ENCODE measurements at places on chromosomes 11 and 22.
A peak's percentile ranks its signal among the peaks of the same experiment; 100 is the strongest.

- no peak for DNase-seq
These were observed 9.0 kb downstream of the TP53AIP1 start for GRCh38 chr11:128933481-128934178.

DNA sequence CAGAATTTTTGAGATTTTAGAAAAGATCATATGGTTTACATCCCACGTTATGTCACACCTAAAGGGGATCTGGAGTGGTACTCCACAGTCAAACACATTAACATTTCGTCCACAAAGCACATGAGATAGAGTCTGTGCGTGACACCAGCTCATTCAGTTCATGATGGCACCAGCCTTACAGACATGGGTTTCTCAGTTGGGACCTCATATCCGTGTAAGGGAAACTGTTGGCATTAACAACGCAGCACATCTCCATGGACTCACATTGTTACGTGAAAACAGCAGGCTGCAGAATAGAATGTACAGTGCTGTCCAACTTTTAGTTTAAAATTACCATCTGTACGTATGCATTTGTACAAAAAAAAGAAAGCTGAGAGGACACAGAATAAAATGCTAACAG, 14.0 kb downstream of the RIC8A start:
- DNase-seq = no peak

GRCh38 chr11:120388261-120388660, 52.0 kb downstream of the ARHGEF12 start:
- no peak for DNase-seq

DNA sequence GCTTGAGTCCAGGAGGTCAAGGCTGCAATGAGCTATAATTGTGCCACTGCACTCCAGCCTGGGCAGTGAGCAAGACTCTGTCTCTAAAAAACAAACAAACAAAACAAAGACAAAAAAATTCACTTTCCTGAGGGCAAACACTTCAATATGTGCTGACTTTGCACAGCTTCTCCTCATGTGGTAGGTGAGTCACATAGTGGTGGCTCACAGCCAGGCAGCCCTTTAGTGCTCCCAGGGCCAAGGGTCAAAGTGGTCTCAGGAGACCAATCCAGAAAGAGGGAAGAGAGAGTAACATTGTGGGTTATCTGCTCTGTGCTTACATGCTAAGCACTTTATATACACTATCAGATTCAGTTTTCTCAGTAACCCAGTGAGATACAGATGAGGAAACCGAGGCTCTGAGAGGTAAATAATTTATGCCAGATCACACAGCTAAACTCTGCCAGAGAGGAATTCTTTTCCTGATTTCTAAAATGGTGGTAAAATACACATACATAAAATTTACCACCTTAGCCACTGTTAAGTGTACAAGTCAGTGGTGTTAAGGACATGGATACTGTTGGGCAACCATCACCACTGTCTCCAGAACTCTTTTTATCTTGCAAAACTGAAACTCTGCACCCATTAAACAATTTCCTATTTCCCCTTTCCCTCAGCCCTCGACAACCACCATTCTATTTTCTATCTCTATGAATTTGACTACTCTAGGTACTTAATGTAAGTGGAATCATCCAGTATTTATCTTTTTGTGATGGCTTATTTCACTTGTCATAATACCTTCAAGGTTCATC, 231.7 kb upstream of the NARS2 start:
- DNase-seq = no peak

GRCh38 chr11:8365216-8365941, 101.7 kb upstream of the LMO1 start:
- DNase-seq = no peak

DNA sequence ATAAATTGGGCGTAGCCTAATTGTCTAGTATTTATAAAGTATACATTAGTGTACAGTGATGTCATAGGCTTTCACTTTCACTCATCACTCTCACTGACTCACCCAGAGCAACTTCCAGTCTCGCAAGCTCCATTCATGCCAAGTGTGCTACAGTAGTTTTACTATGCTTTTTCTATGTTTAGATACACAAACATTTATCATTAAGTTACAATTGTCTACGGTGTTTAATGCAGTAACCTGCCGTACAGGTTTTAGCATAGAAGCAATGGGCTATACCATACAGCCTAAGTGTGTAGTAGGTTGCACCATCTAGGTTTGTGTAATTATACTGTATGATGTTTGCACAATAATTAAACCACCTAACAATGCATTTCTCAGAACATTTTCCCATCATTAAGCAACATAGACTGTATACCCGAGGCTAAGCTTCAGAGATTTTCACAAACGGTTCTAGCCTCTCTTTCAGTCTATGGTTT, 17.5 kb downstream of the OR9G1 start:
- DNase-seq = no peak

DNA sequence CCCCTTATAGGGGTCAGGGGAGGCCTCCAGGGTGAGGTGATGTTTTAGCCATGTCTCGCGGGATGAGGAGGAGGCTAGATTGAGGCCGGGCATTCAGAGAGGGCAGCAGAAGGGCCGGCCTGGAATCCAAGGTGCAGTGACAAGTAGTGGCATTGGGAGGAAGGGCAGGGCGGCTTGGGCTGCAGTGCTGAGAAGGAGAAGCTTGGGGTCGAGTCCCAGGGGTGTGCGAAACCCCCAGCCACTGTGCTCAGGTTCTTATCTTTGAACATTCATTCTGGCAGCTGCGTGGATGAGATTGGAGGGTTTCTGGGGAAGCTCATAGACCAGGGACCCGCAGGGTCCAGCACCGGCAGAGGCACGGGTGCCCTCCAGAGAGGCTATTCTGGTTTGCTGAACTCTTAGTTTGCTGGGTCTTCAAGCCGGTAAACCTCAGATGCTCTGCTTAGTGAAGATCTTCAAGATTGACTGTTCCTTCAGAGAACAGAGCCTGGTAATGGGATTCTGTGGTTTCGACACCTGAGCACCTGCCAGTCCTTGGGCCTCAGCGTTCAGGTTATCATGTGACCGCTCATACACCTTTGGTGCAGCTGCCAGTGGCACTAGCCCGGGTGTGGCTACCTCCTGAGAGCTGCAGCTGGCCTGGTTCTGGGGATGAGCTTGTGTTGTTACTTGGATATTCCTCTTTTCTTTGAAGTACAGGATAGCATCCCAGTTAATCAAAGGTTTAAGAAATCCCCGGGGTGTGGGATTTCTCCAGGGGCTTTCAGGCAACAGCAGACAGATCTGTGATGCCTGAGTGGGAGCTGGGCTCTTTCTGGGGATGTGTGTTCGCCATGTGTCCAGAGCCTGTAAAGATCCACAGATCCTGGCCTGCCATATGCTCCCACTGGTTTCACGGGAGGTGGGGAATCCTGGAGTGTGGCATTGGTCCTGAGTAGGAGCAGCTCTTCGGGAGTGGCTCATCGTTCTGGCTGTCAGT, 152.8 kb downstream of the TBC1D22A start:
- peak; percentile 39 for DNase-seq

GRCh38 chr22:24302591-24302990, 32.0 kb downstream of the SPECC1L start:
- DNase-seq = no peak

DNA sequence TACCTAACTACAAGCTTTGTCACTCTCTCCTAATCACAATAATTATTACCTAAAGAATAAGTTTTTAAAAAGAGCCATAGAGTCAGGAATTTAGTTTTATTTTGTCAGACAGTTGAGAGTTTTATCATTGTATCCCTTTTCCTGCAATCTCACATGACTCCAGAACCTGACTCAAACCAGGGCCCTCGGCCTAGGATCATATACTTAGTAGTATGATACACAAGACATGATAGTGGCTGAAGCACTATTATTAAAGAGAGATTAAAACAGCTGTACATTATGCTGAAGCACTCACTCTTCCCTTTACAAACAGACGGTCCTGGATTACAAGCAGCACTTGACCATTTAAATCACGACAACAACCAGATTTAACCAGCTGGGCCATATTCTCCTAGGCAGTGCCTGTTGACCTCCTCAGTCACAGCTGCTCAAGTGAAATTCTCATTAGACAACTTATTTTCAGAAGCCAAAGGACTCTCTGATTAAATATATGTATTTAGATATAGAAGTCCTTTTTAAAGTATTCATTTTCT, 44.0 kb downstream of the SOX6 start:
- no peak for DNase-seq

DNA sequence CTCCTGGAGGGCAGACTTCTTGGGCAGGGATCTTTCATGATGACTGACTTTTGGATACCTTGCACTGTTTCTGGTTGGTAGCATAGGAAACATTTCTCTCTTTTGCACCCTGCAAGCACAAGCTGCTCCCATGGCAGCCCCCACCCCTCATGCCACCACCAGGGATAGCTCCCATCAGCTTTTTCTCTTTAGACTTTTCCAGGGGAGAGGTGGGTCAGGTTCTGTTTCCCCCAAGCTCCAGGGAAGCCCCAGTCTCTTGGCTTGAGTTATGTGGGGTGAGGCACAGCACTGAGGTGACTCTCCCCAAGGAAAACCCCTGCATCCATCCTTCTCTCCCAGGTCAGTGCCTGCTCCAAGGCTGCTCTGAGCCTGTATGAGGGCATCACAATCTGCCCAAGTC, 22.5 kb downstream of the LRRC32 start:
- no peak for DNase-seq

DNA sequence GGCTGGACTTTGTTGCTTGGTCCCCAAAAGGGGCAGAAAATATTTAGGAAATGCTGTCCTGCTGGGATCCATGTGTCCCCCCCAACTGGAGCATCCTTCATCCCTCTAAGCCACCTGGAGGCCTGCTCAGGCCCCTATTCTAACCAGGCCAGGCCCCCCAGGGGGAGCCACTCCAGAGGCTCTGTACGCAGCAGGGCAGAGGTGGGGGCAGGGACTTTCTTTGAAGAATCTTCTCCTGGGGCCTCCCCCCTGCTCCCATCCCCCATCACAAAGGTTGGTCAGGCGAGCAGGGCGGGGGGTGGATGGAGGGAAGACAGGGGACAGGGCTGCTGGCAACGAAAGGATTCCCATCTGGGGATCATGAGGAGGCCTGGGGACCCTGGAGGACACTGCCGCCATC, 170.8 kb downstream of the MN1 start:
- DNase-seq = no peak

DNA sequence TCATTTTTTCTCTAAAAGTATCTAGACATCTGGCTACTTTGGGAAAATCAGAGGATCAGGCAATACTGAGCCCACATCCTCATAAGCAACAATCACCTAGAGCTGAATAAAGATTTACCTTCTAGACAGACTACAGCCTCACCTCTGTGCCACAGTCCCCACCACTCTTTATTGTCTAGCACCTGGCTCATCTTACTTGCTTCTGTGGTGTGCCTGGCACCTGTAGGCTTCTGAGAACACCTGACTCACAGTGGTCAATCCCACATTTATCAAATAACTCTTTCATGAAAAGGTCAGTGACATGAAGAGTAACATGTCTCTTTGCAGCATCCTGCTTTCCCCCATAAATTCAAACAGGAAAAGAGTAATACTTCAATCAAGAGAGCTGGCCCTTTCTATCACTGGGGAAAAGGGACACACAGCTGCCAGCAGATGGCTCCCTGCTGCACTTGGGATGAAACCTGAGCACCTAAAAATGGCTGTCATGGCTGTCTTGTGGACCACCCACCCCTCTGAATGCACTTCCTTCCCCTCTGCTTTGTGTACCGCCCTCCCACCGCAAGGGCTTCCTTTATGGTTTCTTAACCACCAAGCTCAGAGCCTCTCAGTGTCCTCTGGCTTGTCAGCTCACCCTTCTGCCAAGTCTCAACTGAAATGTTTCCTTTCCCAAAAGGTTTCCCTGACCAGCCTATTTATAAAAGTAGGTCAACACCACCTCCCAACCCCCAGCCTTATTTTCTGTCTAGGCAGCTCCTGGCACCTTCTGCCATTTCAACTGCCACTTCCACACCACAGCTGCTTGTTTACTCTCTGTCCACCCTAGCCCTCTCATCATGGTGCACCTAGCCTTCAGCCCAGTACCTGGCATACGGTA, 9.3 kb downstream of the TFIP11 start:
- peak; percentile 20 for DNase-seq

GRCh38 chr11:70064008-70064725, 13.9 kb upstream of the ANO1 start:
- DNase-seq = no peak

- no peak for DNase-seq
These were observed 138.9 kb upstream of the MTNR1B start for GRCh38 chr11:92830377-92831155.

- no peak for DNase-seq
These were observed 39.2 kb downstream of the SHISA8 start for GRCh38 chr22:41875531-41876270.

All from NCI-H1436 (cell line).